Dorsolateral prefrontal cortex (tissue), 122 donors: ENCODE measurements at places on chromosomes 2 and 18.

DNA sequence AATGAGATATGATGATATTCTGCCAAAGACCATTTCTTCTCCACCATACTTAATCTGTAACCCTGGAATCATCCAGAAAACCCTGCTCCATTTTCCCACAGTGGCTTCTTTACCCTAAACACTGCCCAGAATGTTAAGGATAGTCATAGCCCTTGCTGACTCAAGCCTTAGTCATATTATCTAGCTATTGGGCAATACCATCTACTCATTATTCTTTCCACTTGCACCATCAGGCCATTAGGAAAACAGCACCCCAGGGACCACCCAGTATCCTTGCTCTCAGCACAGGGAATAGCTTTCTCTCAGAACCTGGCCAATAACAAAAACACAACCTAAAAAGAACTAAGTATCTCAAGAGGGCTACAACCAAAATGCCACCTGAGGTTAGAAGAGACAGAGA, 445.7 kb upstream of the SLC14A2 start:
- no peak for DNase-seq

GRCh38 chr2:231718799-231719198, 10.5 kb downstream of the PTMA start:
- no peak for DNase-seq

DNA sequence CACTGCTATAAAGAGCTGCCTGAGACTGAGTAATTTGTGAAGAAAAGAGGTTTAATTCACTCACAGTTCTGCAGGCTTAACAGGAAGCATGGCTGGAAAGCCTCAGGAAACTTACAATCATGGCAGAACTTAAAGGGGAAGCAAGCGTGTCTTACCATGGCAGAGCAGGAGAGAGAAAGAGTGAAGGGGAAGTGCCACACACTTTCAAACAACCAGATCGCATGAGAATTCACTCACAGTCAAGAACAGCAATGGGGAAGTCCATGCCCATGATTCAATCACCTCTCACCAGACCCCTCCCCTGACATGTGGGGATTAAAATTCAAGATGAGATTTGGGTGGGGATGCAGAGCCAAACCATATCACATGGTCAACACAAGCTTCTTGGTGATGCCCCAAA, 34.7 kb upstream of the CDK5R2 start:
- no peak for DNase-seq

DNA sequence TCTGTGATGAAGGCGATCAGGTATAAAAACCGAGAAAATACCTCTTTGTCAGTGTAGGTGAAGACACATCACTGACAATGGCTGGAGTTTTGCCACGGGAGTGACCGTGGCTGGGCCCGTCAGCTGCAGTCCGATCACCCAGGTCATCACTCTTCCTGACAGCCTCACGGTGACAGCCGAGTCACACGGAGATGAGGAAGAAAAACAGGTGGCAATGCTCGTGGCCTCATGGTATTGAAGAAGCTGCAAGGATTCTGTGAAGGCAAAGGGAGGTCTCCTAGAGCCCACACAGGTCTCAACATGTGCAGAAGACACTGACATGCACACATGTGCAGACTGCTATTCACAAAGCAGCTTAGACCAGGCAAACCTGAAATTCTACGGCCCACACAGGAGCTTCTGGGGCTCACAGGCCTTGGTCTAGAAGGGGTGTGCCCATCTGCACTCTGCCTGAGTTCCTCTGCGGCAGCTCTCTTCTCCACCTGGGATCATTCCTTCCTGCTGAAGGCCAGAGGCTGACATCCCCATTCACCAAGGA, 7.4 kb downstream of the COPS9 start:
- DNase-seq: no peak

DNA sequence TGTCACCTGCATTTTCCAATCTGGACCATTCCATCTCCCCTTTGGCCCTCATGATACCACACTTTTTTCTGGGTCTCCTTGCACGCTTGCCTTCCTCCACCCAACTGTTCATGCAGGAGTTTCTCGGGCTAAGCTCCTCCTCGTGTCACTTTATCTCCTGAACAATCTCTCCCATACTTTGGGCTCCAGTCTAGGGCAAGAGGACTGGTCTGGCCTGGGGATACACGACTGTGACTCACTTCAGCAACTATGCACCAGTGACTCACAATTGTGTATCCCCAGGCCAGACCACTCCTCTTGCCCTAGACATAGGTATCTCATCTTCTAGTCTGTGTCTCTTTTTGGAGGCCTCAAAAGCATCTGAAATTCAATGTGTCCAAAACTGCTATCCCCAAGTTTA, 149.4 kb upstream of the PTPRM start:
- DNase-seq: no peak

- DNase-seq: no peak
These were observed 71.7 kb downstream of the LONRF2 start for GRCh38 chr2:100250645-100251044.

- DNase-seq: no peak
These were observed 75.6 kb upstream of the APCDD1 start for GRCh38 chr18:10378688-10379420.

- DNase-seq: no peak
These were observed 28.9 kb downstream of the SERTAD2 start for GRCh38 chr2:64624862-64625261.

DNA sequence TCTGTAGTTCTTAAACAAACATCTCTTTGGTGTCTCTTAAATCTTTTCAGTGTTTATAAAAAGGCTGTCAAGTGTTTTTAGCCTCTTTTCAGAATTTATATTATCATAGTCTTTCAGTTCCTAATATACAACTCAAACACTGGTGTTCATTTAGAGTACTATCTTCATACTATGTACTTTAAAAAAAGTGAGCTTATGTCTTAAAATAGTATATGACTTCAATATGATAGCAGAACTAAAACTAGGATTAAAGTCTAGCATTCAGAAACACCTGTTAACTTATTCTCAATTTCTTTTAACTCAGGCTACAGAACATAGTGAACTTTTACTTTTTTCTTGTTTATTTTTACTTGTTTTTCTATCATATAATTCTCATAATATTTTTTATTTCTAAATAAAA, 14.7 kb upstream of the IKZF2 start:
- no peak for DNase-seq

DNA sequence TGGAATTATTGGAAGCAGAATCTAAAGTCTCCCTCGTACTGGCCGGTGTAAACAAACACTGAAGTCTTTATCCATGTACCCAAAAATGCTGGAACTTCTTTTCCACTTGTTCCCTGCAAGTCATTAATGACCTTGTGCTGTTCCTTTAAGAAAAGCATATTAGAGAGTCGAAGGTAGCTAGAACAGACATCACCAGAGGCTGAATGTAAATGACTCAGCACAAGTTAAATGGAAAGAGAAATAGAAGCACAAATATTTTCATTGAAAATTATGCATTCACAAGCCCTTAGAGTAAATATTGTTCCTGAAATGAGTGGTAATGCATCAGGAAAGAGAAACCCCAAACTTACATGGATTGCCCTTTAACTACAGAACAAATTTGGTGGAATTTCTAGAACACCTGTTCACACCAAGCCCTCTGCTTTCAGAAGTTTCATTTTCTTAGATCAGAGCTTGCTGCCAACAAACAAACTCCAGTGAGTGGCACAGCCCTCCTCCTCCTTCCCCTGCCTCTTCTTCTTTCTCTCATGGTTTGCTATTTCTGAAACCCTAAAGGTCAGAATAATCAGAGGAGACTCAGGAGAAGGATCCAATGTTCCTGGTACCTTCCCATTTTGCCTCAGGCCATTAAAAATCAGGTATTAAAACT, 264.3 kb downstream of the TXNL1 start:
- no peak for DNase-seq

DNA sequence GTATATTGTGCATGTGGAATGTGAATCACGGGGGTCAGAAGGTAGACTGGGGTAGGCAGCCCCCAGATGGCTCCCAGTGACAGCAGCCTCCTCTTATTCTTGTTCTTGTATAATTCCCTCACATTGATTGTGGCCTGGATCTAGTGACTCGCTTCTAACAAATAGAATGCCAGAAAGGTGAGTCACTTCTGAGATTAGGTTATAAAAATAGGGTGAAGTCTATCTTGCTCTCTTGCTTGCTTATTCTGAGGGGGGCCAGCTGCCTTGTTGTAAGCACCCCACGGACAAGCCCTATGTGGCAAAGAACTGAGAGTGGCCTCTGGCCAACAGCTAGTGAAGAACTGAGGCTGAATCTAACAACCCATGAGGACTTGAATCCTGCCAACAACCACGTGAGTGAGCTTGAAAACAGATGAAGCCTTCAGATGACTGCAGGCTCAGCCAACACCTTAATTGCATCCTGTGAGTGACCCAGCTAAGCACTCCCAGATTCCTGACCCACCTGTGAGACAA, 15.6 kb upstream of the RMND5A start:
- no peak for DNase-seq

- no peak for DNase-seq
These were observed 3.0 kb downstream of the TTC32 start for GRCh38 chr2:19898592-19899329.

GRCh38 chr2:25853038-25853638, 25.1 kb downstream of the ASXL2 start:
- no peak for DNase-seq

DNA sequence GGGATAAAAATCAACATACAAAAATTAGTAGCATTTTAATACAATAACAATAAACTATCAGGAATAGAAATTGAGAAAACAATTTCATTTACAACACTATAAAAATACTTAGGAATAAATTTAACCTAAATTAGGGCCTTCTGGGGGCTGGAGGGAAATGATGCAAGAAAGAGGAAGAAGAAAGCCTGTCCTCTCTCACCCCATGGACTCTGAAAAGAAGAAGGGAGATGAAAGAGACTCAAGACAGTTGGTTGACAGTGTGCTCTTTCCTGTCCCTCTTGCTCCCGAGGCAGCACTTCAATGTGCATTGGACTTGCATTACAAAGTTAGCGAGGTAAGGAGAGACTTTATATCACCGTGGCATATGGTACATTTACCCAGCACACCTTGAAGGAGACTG, 88.5 kb downstream of the VAPA start:
- DNase-seq: no peak

DNA sequence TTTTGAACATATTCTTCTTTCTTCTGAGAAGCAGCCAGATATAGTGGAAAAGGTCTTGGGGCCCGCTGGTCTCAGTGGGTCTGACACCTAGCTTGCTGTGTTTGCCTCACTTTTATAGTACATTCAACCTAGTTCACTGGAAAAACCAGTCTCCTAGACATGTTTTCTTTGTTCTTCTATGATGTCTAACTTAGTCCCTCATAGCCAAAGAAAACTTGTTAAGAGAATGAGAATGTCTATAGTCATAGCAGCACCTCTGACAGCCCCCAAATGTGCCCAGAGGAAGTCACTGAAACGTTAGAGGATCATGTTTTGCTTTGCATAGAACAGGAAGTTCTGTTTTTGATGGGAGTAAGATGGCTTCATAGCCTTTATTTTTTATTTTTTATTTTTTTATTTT, 40.3 kb downstream of the TNFRSF11A start:
- no peak for DNase-seq

GRCh38 chr18:36186461-36187192, 670 bp upstream of the MOCOS start:
- DNase-seq: no peak
